ENCODE measurements at places on chromosomes 4 and X.

- no peak for DNase-seq
Measured at GRCh38 chr4:123817025-123817688, 420.6 kb downstream of the SPRY1 start.

- DNase-seq, result peak; percentile 73
Measured at GRCh38 chrX:103310555-103311398, at the start of gene BEX2. Gene BEX2, minus strand, starts transcription at chrX:103310990. Its CDS starts 1,014 bp downstream, at chrX:103309976.

DNA sequence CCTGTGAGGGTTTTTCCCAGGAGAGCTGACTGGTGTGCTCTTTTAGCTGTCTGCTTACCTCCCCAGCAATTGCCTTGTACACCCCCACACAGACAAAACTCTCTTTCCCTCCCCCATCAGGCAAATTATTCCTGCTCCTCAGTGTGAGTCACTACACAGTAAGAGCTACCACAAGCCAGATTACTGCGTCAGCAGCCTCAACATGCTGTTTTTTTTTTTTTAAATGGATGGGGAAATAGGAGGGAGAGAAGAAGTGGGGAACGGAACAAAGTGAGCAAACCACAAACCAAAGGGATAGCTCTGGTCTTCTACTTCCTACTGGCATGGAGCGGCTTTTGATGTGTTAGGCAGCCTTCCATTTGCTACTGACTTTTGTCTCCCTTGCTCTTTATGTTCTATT, 107.5 kb upstream of the ACSL4 start:
- no peak for DNase-seq

GRCh38 chr4:88027611-88028608, 20.5 kb downstream of the PKD2 start:
- DNase-seq, result no peak

Data from stimulated activated CD4-positive, alpha-beta T cell treated with anti-CD3 and anti-CD28 coated beads, Interleukin-15, amount 100 ng/mL, for 48 hours (primary cell).